ENCODE measurements at places on chromosomes 16 and 17.

- no peak for DNase-seq
These were observed 269.7 kb downstream of the CBLN1 start for GRCh38 chr16:49011901-49012300.

GRCh38 chr16:78179666-78180065 is 80.2 kb downstream of the WWOX start:
- no peak for DNase-seq

GRCh38 chr16:10067406-10067805 is 114.8 kb downstream of the GRIN2A start:
- no peak for DNase-seq

DNA sequence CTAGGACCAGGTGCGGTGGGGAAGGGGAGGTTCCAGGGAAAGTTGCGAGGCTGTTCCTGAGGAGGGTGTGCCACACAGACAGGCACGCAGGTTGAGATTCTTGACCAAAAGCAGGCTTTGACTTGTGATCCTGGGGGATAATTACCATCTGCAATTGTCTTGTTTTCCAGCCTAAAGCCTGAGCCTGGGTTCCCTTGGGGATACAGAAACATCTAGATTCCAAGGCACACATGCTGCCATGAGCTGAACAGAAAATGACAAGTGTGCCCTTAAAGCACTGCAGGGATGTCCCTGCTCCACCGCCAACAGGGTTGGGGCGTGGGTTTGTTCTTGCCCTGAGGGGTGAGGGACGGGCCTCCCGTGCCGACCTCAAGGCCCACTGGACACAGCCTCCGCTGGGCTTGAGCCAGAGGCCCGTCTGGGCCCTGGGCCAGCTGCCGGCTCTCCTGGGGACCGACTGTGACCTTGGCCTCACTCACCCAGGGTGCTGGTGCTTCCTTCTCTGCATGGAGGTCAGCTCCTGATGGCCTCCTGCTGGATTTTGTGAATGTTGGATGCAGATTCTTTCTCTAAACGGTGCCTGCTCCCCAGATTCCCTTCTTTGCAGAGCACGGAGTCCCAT is 14.0 kb downstream of the CA5A start:
- DNase-seq: no peak

DNA sequence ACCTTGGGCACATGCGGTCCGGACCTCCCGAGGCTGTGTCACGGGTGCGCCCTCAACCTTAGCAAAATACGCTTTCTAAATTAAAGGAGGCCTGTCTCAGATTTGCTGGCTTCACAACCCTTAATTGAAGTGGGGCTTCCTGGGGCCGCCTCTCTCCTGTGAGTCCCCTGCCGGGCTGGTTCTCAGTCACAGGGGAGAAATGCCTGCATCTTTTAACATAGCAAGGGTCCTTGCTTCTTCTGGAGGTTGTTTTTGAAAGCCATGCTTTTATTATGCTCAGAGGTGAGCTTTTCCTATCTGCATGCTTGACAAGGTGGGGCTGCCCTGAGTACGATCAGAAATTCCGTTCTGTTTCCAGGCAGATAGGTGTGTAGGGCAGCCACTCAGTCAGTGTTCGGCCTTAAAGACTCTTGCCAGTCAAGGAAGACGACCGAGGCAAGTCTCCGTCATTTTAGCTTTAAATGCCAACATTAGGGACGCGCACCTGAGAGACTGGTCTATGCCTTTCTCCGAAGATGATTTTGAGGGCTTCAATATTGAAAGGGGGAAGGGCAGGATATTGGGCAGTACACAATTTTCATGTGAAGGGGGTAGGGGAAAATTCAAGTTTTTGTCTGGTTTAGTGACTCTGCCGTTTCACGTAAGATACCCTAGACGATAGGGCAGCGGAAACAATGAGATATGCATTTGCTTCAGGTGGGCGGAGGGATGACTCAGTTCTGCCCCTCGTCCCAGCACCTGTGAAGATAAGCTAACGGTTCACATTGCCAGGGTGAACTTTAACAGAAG is 5.5 kb upstream of the SLC7A5 start:
- DNase-seq: peak; percentile 87

- DNase-seq: no peak
These were observed 22.1 kb upstream of the GNA13 start for GRCh38 chr17:65078441-65079160.

DNA sequence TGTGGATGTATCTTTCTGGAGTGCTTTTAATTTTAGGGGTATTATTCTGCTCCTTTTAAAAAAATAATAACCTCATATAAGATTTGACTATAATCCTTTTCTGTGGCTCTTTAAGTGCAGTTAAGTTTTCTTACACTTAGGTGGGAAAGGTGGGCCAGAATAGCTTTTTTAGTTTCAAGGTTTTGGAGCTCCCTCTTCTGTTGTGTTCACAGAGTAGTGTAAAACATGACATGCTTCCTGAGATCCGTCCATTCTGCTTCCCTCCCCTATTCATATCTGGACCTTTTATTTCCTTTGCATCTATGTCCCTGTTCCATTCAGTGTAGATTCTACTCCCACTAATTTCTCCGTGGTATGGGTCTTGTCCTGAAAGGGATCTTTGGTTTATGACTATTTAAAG is 12.8 kb downstream of the LRRC36 start:
- no peak for DNase-seq

DNA sequence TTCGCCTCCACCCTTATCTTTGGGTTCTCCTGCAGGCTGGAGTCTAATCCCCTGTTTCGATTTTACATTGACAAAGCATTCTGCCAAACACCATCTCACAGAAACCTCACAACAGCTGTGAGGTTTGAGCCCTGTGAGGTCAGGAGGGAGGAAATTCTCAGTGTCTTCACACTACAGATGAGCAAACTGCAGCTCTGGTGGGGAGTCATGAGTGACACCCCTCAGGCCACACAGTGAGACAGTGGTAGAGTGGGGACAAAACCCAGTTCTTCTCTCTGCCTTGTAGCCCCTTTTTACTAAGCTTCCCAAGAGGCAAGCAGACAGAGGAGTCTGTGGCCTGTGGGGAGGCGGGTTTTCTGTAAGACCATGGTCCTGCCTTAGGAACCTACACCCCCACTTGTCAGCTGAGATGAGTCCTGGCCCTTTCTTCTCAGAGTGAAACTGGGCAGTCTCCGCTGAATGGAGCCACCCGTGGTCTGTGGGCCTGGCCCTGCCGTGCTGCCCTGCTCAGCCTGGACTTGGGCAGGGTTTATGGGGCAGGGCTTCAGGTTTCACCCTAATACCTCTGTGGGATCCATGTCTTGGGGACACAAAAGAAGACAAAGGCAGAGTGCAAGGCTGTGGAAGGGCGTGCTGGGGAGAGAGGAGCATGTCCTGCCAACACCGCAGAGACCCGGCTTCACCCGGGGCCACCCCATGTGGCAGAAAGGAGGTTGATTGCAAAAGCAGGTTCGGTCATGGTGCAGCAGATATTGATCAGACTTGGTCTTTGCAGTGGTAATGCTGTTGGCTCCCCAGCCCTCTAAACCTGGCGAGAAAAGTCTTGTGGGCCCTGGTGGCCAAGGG is 59.0 kb downstream of the ABR start:
- DNase-seq: no peak

DNA sequence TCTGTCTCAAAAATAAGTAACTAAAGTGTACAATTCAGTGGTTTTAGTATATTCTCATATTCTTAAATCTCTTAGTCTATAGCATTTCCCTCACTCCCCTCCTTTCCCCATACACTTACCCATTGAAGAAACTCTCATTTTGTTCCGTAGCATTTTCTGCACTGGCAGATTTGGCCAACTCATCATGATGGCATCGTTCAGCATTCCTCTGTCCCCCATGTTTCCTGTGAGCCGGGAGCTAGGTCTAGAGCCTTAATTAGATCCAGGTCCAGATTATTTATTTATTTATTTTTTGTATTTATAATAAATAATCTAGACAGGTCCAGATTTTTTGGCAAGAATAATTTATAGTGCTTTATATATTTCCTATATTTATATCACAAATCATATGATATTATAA is 31.0 kb downstream of the HEATR3 start:
- DNase-seq: no peak

DNA sequence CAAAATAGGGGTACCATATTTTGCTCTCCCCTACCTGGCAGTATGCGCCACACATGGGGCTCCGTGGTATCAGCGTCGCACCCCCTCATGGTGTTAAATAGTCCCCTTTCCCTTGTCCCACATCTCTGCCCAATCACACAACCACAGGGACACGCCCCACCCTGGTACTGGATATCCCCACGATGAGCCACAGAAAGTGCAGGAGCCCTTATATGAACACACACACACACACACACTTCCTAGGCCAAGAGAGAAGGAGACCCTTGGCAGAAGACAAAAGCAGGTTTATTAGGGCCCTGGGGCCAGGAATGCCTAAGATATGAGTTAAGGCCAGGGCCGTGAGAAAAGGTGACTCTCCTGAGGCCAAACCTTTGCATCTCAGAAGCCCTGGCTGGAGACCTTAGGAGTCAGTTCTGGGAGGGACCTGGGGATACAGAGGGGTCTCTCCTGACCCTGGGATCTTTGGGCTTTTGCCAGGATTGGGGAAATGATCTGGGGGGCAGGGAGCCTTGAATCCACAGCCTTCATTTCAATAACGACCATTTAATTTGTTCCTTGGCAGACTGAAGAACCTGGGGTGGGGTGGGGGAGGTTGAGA is 11.6 kb downstream of the COPZ2 start:
- no peak for DNase-seq

GRCh38 chr16:54118846-54119245 is 167.7 kb downstream of the IRX3 start:
- no peak for DNase-seq

DNA sequence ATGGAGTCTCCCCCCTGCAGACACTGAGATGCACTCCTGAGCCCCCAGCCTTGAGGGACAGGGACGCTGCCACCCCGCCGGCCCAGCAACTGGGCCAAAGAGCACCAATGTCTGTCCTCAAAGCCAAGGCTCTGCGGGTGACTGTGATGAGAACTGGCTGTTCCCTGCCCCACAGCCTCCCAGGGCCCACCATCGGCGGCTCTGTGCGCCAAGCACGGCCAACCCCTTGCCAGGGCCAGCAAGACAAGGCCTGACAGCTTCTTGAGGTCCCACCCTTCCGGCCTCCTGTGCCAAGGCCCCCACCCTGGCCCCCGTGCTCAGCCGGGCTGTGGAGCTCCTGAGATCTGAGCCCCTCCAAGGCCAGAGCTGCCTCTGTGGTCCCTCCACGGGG is 34.2 kb upstream of the PABPN1L start:
- DNase-seq: no peak

DNA sequence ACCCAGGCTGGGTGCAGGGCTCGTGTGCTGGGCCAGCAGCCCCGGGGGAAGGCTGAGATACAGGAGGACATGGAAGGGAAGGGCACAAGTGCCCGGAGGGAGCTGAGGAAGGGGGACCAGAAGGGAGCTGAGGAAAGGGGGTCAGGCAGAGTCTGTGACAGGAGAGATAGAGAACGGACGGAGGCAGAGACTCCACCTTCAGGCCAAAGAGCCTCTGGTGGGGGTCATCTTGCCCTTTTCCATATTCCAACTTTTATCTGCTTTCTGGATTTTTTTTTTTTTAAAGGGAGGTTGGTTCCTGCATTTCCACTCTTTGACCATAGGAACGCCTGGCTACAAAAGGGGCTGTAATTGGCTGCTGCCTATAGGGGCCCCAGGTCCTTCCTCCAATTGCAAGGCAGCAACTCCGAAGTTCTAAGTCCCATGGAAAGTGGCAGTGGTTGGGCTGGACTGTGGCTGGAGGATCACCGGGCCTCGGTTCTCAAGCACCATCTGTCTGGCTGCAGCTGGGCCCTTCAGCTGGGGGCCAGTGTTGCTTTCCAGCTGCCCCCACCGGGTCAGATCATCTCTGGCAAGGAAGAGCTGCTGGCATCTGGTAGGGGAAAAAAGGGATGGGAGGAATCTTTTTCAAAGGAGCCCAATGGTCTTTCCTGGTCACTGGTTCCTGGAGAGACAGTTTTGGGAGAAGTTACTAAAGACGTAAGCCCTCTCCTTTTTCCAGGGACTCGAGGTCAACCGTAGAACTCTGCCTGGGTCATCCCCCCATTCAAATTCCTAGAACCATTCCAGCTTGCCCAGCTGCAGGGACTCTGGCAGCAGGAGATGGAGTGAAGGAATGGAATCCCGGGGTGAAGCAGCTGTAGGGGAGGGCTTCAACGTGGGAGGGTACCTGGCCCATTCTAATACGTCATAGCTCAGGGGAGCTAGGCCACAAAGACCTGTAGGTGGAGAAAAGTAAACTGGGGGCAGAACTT is 13.1 kb upstream of the MRPS23 start:
- no peak for DNase-seq

DNA sequence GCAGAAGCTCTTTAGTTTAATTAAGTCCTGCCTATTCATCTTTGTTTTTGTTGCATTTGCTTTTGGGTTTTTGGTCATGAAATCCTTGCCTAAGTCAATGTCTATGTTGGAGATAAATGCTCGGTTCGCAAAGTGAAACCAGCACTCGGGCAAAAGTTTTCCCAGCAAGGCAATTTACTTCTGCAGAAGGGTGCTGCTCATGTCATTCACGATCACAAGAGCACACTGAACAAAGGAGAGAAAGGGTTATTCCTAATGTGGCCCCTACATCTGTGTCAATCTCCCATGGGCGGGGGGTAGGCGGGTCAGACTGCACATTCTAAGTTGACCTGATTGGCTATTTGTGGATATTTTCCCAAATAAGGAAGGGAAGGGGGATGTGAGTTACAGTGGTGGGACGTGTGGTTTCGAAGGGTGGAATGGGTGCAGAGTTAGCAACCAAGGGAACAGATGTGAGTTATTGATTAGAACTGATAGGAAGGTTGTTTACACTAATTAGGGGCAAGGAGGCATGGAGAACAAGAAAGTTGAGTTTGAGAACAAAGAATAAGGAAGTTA is 23.0 kb downstream of the ATF7IP2 start:
- no peak for DNase-seq

DNA sequence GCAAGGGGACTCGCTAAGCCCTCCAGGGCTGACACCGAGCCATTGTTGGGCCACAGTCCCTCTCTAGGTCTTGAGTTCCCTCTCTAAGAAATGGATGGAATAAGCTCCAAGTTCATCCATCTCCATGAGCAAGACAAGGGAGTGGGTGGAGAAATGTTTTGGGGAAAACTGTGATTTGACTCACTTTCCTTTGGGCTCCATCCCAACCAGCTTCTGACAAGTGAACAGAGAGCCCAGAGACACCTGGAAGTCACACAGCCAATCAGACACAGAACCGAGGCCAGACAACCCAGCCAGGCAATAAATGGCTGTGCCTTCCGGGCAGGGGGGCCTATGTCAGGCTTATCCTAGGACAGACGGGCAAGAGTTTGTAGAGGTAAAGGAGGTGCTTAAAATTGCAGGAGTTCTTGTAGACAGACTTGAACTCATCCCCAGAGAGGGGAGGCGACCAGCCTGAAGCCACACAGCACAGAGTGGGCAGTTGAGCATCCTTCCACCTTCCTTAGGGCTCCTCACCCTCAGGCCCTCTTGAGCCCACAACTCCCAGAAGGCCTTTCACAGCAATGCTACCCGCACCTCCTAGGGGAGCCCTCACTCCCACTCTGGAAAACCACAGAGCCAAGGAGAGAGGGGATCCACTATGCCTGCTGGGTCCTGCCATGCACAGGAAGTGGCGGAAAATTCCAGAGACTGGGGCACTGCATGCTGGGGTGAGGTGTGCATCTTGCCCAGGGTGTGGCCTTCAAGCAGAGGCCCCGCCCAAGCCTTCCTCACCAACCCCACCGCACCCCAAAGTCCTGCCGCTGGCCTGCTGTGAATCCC is 9.5 kb upstream of the FAM83G start:
- no peak for DNase-seq

All from activated CD4-positive, alpha-beta T cell treated with anti-CD3 and anti-CD28 coated beads, Interleukin-2, amount 50 U/mL, for 48 hours (primary cell).